NCI-H526 treated with DMSO at 0.1 percent for 48 hours (cell line): ENCODE measurements at places on chromosomes 3 and 15.
A peak's percentile ranks its signal among the peaks of the same experiment; 100 is the strongest.

- no peak for DNase-seq
These were observed 428 bp downstream of the LYSMD4 start for GRCh38 chr15:99732751-99733267.

GRCh38 chr15:86493884-86494283 is 414.2 kb downstream of the AGBL1 start:
- no peak for DNase-seq

- no peak for DNase-seq
These were observed 3.0 kb upstream of the RHO start for GRCh38 chr3:129525341-129525968.

GRCh38 chr3:138046085-138046484 is 36.1 kb downstream of the CLDN18 start:
- DNase-seq: no peak

GRCh38 chr3:123693584-123694190 is 108.8 kb upstream of the HACD2 start:
- DNase-seq: no peak

DNA sequence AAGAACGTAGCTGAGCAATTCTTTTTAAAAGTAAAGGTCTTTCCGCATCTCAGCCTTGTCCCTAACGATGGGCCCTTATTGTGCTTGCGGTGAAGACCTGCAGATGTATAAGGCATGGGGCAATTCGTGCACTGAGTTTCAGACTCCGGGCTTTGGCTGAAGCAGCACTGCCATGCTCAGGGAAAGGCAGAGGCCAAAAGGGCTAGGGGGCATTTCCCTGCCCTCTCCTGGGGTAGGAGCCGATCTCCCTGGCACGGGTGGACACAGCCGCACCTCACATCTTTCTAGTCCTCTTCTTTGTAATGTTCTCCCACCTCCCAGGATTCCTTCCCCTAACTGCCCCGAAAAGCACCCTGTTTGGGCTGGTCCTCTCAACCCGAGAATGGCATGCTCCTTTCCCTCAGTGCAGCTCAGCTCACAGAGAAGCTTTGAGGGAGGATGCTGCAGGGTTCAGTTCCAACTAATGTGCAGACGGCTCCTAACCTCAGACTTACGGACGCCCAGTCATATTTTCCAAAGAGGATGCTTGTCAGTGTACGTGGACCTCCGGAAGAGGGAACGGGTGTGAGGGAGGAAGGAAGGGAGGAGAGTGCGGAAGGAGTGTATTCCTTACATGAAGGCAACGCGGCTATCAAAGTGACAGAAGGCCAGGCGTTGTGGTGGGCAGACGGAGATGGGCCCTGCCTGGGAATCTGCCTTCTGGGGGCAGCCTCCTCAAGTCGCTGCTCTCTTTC is 61.2 kb downstream of the SYNM start:
- DNase-seq: no peak

DNA sequence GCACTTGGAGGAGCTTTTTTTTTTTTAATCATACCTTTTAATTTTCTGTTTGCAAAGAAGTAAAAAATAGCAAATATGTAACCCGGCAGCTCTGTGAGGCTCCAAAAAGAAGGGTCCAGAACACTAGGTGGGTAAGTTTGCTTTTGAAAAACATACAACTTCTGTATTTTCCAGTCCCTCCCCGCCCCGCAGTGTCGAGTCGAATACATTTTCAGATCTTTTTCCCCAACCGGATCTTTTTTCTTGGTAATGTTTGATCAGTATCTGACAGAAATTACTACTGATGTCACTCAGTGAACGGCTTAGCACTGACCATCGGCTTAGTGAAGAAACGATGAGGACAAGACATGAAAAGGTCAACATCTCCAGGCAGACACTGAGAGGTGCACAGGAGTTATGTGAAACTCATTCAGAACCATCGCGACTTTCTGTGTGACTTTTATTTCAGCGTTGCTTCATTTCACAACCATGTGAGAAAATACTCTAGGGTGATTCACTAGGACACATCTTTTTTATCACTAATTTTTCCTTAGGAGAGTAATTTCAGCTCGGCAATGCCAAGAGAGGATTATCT is 11.0 kb downstream of the ISL2 start:
- DNase-seq: no peak

GRCh38 chr15:46394463-46394862 is 759.6 kb downstream of the SQOR start:
- DNase-seq: no peak

DNA sequence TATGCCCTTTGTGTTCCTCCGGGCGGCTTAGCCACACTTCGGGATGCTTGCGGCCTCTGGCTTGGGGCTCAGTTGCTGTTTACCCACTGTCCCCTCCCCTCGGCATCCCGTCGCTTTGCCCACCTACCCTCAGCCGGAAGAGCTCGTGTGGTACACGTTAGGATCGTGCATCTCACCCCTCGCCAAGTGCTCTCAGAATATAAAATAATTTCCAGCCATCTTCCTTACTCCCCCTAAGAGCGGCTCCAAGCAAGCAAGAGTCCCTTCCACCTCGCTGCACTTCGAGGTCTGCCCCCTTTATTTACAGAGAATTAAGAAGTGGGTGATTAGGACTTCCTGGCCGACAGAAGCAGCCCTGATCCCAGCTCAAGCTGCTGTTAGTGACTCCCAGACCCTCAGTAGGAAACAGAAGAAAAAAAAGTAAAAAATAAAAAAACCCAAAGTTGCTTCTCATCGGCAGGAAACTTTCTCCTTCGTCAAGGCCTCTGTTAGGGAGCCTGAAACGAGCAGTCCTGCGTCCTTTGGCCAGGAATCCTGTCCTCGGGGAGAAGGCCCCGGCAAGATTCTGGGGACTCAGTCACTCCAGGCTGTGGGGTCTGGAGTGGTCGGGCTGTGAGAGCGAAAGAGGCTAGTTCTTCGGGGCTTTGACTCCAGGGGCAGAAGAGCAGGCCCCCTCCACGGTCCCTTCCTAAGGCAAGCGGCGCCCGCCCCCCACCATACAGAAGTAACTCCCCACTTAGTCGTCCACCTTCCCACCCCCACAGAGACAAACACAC is 3.0 kb downstream of the MEIS2 start:
- DNase-seq: no peak

GRCh38 chr3:188860147-188860546 is 311.6 kb upstream of the TPRG1 start:
- DNase-seq: no peak

DNA sequence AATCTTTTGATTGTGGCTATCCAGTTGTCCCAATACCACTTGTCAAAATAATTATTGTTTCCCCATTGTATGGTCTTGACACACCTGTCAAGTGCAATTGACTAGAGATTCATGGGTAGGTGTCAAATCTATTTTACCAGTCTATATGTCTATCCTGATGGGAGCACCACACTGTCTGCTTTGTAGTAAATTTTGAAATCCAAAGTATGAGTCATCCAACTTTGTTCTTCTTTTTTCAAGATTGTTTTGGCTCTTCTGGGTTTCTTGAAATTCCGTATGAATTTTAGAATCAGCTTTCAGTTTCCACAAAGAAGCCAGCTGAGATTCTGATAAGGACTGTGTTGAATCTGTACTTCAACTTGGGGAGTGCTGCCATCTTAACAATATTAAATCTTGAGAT is 71.9 kb downstream of the CSNK1G1 start:
- DNase-seq: no peak

DNA sequence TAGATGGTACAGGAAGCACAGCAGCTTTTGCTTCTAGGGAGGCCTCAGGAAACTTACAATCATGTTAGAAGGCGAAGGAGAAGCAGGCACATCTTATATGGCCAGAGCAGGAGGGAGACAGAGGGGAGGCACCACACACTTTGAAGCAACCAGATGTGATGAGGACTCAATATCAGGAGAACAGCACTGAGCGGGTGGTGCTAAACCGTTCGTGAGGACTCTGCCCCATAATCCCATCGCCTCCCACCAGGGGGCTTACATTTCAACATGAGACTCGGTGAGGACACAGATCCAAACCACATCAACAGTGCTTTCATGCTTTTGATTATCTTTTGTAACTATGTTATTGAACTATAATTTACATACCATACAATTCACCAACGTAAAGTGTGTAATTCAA is 7.6 kb upstream of the TMEM44 start:
- no peak for DNase-seq

DNA sequence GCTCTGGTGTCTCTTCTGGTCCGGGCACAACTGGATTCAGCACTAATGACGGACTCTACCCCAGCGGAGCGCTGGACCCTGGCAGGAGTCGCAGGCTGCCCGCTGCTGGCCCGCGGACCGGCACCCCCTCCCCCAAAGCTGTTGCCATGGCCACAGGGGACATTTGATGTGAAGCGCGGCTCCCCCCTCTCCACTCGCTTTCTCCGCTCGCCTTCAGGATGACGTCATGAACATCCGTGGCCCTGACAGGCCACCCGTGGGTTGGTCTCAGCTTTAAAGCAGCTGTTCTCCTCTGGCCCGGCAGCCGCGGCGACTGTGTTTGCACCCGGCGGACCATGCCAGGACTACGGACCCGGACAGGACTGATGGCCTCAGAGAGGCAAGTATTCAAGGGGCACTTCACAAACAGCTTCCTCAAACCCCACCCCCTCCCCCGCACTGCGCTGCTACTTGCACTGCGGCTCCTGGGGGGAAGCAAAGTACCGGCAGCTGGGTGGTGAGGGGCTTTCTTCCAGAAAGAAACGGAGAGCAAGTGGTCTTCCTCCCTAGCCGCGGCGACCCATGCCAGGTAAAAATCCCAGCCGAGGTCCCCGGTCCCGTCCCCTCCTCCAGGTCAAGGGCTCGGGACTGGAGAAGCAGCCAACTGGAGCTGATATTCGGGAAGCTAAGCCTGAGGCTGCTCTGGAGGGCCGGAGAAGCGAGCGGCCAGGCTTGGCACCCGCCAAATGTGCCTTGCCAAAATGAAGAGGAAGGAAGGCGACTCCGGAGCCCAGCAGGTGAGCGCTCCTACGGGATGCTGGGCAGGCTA is 16.6 kb upstream of the AEN start:
- no peak for DNase-seq

DNA sequence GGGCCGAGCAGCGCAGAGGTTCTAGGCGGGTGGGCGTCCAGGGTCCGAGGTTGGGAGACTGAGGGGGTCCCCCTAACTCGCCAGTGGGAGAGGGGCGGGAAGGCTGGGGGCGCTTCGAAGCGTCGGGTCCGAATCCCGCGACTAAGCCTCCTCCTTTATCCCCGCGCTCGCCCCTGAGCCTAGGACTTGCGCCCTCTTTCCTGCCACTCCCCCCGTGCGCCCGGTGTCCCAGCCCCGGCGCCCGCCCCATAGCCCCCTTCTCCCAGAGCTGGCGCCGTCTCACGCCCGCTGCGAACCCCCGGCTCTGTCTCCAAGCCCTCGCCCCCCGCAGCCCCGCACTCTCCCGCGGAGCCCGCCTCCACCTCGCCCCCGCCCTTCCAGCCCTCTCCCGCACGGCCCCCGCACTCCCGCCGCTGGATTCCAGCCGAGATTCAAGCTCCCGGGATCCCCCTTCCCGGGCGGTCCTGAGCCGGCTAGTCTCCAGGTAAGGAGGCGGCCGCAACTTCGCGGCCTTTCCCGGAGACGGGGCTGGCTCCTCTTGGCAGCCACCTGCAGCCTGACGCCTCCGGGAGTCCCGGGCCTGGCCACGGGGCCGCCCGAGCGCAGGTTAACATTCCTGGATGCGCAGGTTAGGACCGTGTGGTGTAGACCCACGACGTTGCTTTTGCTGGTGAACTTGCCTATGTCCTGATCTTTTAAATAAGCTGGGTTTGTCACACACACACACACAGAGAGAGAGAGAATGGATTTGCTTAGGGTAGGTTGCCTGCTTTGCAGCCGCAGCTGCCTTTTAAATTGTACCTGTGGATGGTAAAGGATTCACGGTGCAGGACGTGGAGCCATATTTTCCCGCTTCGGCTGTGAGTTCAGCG is 563 bp downstream of the PXYLP1 start:
- DNase-seq: peak; percentile 18

DNA sequence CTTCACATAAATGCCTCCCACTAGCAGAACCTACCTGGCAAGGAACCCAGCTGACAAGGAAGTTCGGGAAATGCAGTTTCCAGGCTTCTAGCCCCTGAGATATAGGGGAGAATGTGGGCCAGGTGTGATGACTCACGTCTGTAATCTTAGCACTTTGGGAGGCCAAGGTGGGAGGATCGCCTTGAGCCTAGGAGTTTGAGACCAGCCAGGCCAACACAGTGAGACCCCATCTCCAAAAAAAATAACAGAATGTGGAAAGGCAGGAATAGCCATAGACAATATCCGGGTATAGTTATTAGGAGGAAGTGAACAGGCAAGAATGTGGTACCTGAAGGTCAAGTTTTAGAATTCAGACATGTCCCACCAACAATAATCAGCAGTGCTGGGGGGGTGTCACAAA is 40.5 kb upstream of the SH3BP5 start:
- DNase-seq: no peak

DNA sequence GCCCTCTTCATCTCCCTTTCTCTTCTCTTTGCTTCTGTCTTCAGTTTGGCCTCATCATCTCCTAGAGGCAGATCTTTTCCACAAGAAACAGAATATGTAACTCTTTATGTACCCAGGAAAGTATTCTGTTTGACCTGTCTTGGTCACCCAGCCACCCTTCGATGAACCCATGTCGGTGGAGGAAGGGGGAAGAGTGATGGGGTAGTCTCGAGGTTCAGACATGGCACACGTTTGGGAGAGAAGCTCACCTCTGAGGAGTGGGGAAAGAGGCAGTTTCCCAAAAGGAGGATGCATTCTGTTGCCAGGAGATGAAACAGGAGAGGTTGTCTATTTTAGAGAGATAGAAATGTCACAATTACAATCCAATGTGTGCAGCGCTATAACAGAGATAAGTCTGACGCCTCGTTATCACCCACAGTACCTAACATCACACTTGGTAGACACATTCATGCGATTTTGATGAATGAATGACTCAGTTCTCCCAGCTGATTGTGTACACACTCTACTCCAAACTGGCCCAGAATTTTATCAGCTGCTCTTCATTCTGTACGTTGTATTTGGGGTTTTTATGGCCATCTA is 722 bp upstream of the CCDC50 start:
- no peak for DNase-seq

DNA sequence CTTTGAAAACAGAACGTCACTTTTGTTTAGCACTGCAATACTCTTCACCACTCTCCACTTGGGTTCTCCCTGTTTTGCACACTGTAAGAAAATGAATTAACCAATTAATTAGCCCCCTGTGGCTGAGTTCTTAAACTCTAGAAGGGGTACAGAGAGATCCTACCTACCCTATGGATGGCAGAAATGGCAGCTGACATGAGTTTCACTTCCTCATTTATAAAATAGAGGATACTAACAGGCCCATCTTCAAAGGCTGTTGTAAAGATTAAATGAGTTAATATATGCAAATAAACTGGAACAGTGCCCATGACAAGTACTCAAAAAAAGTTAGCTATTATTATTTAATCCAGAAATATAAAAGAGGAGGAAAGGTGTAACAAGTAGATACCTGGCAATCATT is 36.9 kb downstream of the SUCLG2 start:
- no peak for DNase-seq

DNA sequence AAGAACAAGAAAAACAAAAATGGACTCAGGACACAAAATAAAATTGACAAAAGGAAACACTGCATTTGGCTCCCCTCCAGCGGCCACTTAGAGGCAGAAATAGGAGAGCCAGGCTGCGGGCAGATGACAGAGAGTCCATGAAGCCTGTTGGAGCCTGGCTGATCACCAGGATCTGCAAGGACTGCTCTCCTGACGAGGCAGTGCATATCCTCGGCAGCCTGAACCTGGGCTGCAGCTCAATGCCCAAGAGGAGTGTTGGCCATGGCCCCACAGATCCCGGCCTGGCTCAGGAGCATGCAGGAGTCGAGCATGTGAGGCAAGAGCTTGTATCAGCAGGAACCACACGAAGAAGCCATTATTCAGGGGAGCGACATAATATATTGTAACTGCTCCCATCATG is 199.8 kb downstream of the STT3B start:
- DNase-seq: no peak
